ENCODE measurements at places on chromosomes 3 and 15.

DNA sequence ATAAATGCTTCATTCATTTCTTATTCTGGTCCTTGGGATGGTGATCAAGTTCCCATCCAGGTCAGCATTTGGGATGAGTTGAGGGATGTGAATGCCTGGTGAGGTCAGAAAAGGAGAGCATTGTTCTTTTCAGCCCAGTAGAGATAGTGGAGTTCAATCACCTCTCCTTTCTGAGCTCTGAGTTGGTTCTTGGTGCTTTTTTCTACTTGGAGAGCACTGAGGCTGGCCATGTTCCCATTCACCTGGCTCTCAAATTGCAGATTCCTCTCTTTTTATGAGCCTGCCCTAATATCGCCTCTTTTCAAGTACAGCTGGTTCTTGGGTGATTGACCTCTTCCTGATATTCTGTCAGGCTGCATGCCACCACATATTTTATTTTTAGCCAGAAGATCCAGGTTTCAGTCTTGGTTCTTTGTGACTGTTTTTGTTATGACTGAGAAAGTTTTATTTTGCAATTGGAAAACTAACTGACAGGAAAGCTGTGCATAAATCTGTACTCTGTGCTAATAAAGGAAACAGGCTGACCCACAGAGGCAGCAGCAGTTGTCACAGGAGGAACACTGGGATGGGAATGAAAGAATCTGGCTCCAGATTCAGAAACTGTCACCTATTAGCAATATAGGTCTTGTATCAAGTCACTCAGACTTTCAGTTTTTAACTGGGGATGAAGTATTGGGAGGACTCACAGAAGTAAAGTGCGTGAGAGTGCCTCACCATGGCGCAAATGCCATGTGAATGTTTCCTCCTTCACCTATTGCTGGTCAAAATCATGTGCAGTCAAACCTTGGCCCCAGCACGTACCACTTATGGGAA, 10.7 kb downstream of the AQP9 start:
- no peaks in the 10 kb centered on the region for H3K27me3 ChIP-seq
- H3K4me1 ChIP-seq: no peaks in the 10 kb centered on the region
- no peak for DNase-seq
- no peaks in the 10 kb centered on the region for H3K36me3 ChIP-seq
- no peak overlapping the region for H3K27ac ChIP-seq
- H3K4me3 ChIP-seq: no peak overlapping the region

GRCh38 chr3:72950801-72951200, 45.8 kb upstream of the PPP4R2 start:
- no peaks in the 10 kb centered on the region for H3K36me3 ChIP-seq
- DNase-seq: no peak
- no peaks in the 10 kb centered on the region for H3K4me1 ChIP-seq
- H3K27ac ChIP-seq: no peak overlapping the region
- H3K27me3 ChIP-seq: no peaks in the 10 kb centered on the region
- no peak overlapping the region for H3K4me3 ChIP-seq

DNA sequence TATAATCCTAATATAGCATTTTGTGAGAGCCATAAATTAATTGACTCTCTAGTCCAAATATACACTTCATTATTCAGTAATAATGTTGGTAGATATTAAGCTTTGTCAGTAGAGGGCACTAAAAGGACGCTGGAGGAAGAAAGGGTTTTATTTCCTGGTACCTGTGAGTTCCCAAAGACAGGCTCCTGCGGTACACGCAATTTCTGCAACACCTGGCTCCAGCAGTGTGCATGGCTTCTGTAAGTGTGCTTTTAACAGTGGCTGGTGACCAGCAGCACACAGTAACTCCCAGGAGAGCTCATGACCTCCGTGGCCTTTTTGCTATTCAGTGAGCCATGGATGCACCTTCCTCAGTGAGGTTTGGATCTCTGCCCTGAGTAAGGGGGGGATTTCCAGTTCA, 338.3 kb upstream of the ZNF385D start:
- DNase-seq: peak; percentile 51
- H3K27ac ChIP-seq: no peak overlapping the region
- H3K36me3 ChIP-seq: no peaks in the 10 kb centered on the region
- H3K4me3 ChIP-seq: no peak overlapping the region
- H3K27me3 ChIP-seq: no peaks in the 10 kb centered on the region
- H3K4me1 ChIP-seq: no peaks in the 10 kb centered on the region

DNA sequence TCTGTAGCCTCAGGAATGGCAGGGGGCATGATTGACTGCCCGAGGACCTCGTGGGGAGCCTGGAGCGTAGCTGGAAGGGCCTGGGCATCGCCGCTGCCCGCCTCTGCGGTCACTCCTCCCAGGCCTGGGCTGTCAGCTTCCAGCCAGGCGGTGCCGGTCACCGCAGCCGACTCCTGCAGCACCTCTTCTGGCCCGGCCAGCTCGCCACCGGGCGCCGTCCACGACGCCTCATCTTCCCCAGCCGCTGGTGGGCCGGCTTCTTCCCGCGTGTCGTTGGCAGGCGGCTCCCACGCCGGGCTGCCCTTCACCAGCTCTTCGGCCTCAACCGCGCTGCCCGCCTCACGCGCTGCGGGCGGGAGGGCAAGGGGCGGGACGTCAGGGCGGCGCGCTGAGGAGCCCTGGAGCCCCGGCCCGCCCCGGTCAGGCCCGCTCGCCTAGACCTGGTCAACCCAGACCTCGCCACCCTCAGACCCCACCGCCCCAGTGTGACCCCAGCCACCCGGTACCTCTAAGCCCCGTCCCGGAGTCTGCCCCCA, 1.0 kb downstream of the CSPG5 start:
- H3K4me1 ChIP-seq: peaks cover 17% of the 10 kb centered on the region
- no peaks in the 10 kb centered on the region for H3K36me3 ChIP-seq
- peak overlapping the region; percentile 48 for H3K4me3 ChIP-seq
- no peak for DNase-seq

GRCh38 chr15:68634531-68634930, 55.7 kb downstream of the CORO2B start:
- no peak for DNase-seq
- no peak overlapping the region for H3K27ac ChIP-seq
- H3K36me3 ChIP-seq: no peaks in the 10 kb centered on the region
- peaks cover 25% of the 10 kb centered on the region for H3K4me1 ChIP-seq
- no peak overlapping the region for H3K4me3 ChIP-seq

DNA sequence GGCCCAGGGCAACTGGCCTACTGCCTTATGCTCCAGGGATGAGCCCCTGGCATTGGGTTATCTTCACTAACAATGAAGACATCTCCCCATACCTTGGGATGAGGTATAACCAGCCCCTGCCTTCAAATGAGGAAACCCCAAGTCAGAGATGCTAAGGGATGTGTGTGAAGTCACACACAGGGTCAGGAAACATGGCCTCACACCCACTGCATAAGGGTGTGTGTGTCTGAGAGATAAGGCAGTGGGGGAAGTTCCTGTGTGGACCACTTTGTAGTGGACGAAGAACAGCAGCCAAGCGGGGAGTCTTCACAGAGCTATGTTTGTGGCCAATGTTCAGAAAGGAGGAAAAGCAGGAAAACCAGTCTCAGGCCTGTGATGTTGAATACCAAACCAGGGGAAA, 10.5 kb downstream of the ELP6 start:
- no peaks in the 10 kb centered on the region for H3K4me1 ChIP-seq
- H3K4me3 ChIP-seq: no peak overlapping the region
- peaks cover 55% of the 10 kb centered on the region for H3K36me3 ChIP-seq
- H3K27me3 ChIP-seq: no peaks in the 10 kb centered on the region
- peak overlapping the region; percentile 68 for H3K27ac ChIP-seq

- no peaks in the 10 kb centered on the region for H3K4me1 ChIP-seq
- H3K4me3 ChIP-seq: no peak overlapping the region
Measured at GRCh38 chr3:149992416-149993058, 21.8 kb upstream of the PFN2 start.

GRCh38 chr3:177595530-177596188, 398.4 kb upstream of the TBL1XR1 start:
- DNase-seq: no peak
- no peak overlapping the region for H3K27ac ChIP-seq
- H3K36me3 ChIP-seq: no peaks in the 10 kb centered on the region
- no peaks in the 10 kb centered on the region for H3K27me3 ChIP-seq
- H3K4me3 ChIP-seq: no peak overlapping the region

DNA sequence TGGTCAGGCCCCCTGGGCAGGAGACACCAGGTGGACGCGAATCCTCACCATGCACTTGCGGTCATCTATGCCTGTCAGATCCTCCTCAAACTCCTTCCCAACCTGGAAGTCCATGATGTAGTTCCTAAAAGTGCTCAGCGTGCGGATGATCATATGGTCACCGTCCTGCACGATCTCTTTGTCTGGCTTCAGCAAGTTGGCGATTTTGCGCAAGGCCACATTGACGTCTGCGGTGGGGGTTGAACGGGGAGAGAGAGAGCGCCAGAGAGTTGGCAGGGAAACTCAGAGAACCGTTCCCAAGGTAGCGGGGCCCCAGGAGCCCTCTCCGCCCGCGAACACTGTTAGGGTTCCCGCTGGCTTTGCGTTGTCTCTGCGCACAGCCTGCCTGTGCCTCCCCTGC, 809 bp downstream of the RBP1 start:
- peak; percentile 21 for DNase-seq
- H3K36me3 ChIP-seq: no peaks in the 10 kb centered on the region
- peaks cover 9% of the 10 kb centered on the region for H3K4me1 ChIP-seq

DNA sequence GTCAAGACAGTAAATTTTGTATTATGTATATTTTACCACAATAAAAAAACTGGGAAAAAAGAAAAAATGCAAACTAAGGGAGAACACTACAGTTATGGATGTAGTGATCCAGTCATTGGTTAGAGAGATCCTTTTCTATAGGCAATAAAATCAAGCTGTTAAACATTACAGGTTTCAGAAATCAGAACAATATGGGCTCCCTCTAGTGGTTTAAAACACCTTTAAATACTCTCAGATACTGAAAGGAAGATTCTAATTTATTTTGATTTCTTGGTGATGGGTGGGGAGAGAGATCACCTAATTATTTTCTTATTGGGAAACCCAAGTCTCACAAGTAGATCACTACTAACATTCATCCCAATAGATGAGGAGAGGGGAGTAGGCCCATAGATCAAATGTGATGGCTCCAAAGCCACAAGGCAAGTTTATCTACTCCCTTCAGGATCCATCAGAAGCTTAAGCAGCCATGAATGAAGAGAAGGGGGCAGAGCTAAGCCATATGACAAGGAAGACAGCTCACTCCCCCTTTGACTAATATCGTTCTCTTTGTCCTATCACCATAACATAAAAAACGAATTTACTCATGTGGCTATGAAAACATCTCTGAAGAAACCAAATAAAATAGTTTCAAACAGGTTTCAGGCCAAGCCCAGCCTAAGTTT, 118.6 kb downstream of the ANO10 start:
- peak; percentile 45 for DNase-seq
- no peak overlapping the region for H3K4me3 ChIP-seq
- no peaks in the 10 kb centered on the region for H3K27me3 ChIP-seq
- no peaks in the 10 kb centered on the region for H3K36me3 ChIP-seq
- H3K27ac ChIP-seq: no peak overlapping the region
- H3K4me1 ChIP-seq: peaks cover 3% of the 10 kb centered on the region

All from common myeloid progenitor, CD34-positive (primary cell).